ENCODE measurements at places on chromosomes 12 and 14. TPM values are rescaled to one million over a fixed set of nuclear protein-coding genes. Genes with fewer than 3 reads are reported as not detected.

DNA sequence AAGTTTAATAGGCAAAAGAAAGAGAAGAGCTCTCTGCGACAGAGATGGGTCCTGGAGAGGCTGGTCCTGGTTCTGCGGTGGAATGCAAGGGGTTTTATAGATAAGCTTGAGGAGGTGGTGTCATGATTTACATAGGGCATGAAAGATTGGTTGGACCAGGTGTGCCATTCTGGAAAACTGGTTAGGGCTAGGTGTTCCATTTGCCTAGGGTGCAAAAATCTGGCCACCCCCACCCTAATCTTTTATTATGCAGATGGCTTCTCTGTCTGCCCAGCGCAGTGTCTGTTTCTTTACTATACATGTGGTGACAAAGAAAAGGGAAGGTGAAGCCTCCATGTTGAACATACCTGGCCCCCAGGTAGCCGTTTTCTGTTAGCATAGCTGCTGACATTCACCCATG, 65.4 kb downstream of the ERC1 start:
- no peaks in the 10 kb centered on the region for H3K4me1 ChIP-seq
- no peaks in the 10 kb centered on the region for H3K27me3 ChIP-seq
- H3K36me3 ChIP-seq = no peaks in the 10 kb centered on the region
- no peak overlapping the region for H3K4me3 ChIP-seq
- no peak for DNase-seq

- H3K27ac ChIP-seq = peak overlapping the region; percentile 59
- H3K36me3 ChIP-seq = no peaks in the 10 kb centered on the region
- DNase-seq = peak; percentile 60
- no peak overlapping the region for H3K4me3 ChIP-seq
- H3K27me3 ChIP-seq = no peaks in the 10 kb centered on the region
Observed at GRCh38 chr12:108696111-108696995, 35.0 kb downstream of the CORO1C start.

- H3K4me3 ChIP-seq = no peak overlapping the region
- H3K36me3 ChIP-seq = no peaks in the 10 kb centered on the region
- H3K27ac ChIP-seq = no peak overlapping the region
- H3K4me1 ChIP-seq = no peaks in the 10 kb centered on the region
Observed at GRCh38 chr12:63170321-63170720, 19.3 kb upstream of the AVPR1A start.

CARMIL3 gene
- total RNA-seq = 3.9 TPM

DNA sequence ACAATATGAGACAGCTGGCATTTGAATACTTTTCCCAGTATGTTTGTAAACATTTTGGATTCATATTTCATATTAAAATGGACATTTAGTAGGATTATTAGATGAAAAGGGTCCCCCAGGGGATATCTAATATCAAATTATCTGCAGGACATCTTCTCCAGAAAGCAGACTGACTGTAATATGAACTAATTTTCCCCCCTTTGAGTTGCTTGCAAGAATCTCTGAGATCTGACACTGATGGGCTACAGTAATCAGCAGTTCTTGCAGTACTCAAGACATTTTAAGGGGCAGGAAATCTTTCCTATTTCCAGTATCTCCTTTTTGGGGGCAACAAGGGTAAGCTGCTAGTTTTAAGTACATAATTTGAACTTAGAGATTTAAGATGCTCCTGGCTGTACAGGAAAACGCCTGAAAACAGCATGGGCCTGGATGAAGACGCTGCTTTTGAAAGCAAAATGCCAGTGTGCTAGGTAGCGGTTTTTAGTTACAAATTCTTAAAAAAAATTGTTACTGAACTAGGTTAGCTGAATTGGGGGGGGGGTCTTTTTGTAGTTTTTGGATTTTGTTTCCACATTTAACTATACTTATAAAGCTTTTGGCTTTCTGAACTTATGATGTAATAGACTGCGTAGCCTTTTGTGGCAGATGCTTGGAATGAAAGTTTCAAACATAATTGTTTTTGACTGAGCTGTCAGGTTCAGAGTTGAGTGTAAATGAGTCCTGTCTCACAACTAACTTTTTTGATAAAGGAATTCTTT, 2.2 kb downstream of the FRMD6 start:
- H3K4me3 ChIP-seq = peak overlapping the region; percentile 76
- no peaks in the 10 kb centered on the region for H3K27me3 ChIP-seq
- peak overlapping the region; percentile 96 for H3K27ac ChIP-seq
- no peaks in the 10 kb centered on the region for H3K36me3 ChIP-seq

KRT2 gene
- 0.41 TPM for total RNA-seq

GRCh38 chr12:122991623-122992275, 11.3 kb downstream of the ARL6IP4 start:
- H3K36me3 ChIP-seq = no peaks in the 10 kb centered on the region
- no peaks in the 10 kb centered on the region for H3K27me3 ChIP-seq
- H3K4me3 ChIP-seq = no peak overlapping the region
- no peaks in the 10 kb centered on the region for H3K4me1 ChIP-seq
- H3K27ac ChIP-seq = no peak overlapping the region
